ENCODE measurements at places on chromosomes 5 and 9. TPM values are rescaled to one million over a fixed set of nuclear protein-coding genes. Genes with fewer than 3 reads are reported as not detected.
A peak's percentile ranks its signal among the peaks of the same experiment; 100 is the strongest.

Gene OR1Q1
- total RNA-seq: not detected

- H3K36me3 ChIP-seq: no peaks in the 10 kb centered on the region
- H3K27ac ChIP-seq: no peak overlapping the region
- no peaks in the 10 kb centered on the region for H3K27me3 ChIP-seq
These were observed 483.2 kb upstream of the BRINP1 start for GRCh38 chr9:119852390-119852789.

Gene BRINP1
- 12.4 TPM for total RNA-seq

GRCh38 chr5:54492178-54492577 lies 25.4 kb upstream of the SNX18 start:
- no peak overlapping the region for H3K27ac ChIP-seq
- H3K4me3 ChIP-seq: no peak overlapping the region
- H3K4me1 ChIP-seq: no peaks in the 10 kb centered on the region
- no peaks in the 10 kb centered on the region for H3K27me3 ChIP-seq
- no peak for DNase-seq

Gene LCN15
- total RNA-seq: not detected

Gene POLR1E
- 45.8 TPM for total RNA-seq

DNA sequence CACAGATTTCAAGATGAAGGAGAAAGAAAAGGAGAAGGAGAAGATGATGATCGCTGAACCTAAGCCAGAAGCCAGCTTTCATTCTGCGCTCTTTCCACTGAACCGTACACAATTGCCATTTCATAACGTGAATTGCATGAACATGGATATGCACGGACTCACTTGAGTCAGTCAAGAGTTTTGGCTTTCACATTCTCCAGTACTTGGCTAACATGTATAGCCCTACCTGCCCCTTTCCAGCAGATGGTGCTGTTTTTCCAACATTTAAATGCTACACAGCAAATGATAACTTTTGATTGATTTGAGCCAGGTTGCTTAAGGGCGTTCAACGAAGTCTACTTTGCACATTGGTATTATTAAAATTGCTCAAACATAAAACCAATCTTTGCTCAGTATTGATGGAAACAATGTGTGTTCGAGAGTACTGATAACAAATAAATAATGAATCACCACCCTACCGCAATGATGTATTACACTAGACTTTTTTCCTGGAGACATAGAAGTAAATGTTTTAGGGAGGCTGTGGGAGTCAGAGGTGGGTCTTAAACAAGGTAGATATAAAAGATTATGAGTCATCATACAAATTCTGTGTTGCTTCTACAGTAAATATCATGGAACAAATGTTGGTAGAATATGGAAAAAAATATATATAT lies 196.4 kb downstream of the TRPM3 start:
- H3K4me3 ChIP-seq: no peak overlapping the region
- no peaks in the 10 kb centered on the region for H3K27me3 ChIP-seq
- no peaks in the 10 kb centered on the region for H3K4me1 ChIP-seq
- H3K27ac ChIP-seq: no peak overlapping the region
- no peaks in the 10 kb centered on the region for H3K36me3 ChIP-seq

Gene PAPPA
- 0.17 TPM for total RNA-seq

- H3K27ac ChIP-seq: no peak overlapping the region
- DNase-seq: no peak
- H3K4me3 ChIP-seq: no peak overlapping the region
- H3K4me1 ChIP-seq: no peaks in the 10 kb centered on the region
- H3K27me3 ChIP-seq: no peaks in the 10 kb centered on the region
These were observed 122.5 kb upstream of the PANK3 start for GRCh38 chr5:168701641-168702040.

Gene CEL
- total RNA-seq: 4.0 TPM

DNA sequence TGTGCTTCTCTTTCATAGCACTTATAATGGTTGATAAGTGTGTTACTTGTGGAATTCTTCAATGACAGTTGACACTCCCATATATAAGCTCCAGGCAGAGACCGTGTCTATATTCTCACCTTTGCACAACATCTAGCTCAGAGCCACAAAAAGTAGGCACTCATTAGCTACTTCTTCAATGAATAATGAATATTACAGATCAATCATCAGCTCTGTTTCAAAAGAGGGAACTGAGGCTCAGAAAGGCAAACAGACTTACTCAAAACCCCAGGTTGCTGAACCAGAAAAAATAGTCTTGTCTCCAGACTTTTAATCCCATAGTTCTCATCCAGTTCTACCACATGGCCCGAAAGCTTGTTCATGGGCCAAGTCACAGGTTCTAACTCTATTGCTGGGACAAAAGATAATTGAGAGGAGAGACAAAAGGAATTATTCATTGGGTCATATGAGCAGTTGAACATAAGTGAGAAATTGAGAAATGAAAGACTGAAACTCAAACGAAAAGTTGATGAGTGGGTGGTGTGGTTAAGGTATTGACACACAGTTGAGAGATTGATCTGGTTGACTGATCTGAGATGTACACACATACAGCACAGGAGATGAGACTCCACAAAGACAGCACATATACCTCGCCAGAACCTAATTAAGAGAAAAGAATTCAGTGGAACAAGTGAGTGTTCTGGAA lies 381.6 kb downstream of the EFNA5 start:
- H3K4me3 ChIP-seq: no peak overlapping the region
- H3K36me3 ChIP-seq: no peaks in the 10 kb centered on the region
- H3K4me1 ChIP-seq: no peaks in the 10 kb centered on the region
- H3K27ac ChIP-seq: no peak overlapping the region
- no peaks in the 10 kb centered on the region for H3K27me3 ChIP-seq

GRCh38 chr5:172487671-172488070 lies 33.3 kb upstream of the SH3PXD2B start:
- H3K27ac ChIP-seq: no peak overlapping the region
- no peak overlapping the region for H3K4me3 ChIP-seq
- H3K27me3 ChIP-seq: no peaks in the 10 kb centered on the region
- no peaks in the 10 kb centered on the region for H3K4me1 ChIP-seq
- H3K36me3 ChIP-seq: no peaks in the 10 kb centered on the region

DNA sequence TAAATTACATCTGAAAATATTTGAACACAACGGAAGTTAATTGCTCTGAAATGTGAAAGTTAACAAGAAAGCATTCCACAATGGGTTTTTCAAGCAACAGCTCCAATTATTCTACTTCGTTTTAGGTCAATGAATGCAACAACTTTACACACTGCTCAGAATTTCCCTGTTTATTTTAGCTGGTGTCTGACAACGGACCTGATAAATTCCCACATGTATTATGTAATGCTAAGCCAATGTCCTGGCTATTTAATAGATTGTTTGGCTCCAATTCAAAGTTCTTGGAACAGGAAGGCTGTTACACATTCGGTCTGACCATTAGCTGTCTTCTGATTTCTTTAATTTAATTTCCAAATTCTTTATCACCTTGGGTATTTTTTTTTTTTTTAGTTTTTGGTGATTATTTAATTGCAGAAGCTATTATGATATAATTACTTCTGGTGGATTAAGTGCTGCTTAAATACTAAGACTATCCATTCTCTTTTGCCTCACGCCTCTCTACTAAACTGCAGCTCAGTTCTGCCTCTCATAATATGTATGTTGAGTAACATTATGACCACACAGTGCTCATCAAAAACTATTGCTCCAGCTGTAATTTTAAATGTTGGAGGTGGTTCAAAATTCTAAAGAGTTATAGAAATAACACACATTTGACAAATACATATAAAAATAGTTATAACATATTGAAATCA lies 57.9 kb downstream of the MEF2C start:
- no peaks in the 10 kb centered on the region for H3K36me3 ChIP-seq
- no peak overlapping the region for H3K27ac ChIP-seq
- H3K4me1 ChIP-seq: peaks cover 7% of the 10 kb centered on the region
- no peak for DNase-seq
- no peak overlapping the region for H3K4me3 ChIP-seq

Gene AIF1L
- total RNA-seq: 122 TPM

Gene C7
- 0.52 TPM for total RNA-seq

Gene SLC2A6
- 18.7 TPM for total RNA-seq

- H3K4me3 ChIP-seq: no peak overlapping the region
- no peak for DNase-seq
- H3K27me3 ChIP-seq: no peaks in the 10 kb centered on the region
- H3K36me3 ChIP-seq: no peaks in the 10 kb centered on the region
These were observed 53.8 kb downstream of the ARRDC3 start for GRCh38 chr5:91329283-91329682.

DNA sequence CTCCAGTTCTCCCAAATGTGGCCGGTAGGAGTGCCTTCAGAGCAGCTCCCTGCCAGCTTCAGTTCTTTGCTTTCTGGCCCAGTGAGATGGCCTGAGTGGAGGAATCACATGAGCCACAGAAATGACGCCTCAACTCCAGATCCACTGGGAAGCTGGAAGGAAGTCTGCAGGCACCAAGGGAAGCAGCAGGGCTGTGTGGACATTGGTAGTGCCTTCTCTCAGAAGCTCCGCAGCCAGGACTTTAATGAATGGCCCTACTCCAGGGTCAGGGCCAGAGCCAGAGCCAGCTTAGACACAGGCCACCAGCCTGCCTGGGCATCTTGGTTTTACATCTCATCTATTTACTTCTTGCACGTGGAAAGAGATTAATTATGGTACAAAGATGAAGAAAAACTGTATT lies 12.0 kb upstream of the PSMB7 start:
- DNase-seq: no peak
- no peaks in the 10 kb centered on the region for H3K27me3 ChIP-seq
- H3K27ac ChIP-seq: no peak overlapping the region
- no peak overlapping the region for H3K4me3 ChIP-seq
- no peaks in the 10 kb centered on the region for H3K36me3 ChIP-seq
- no peaks in the 10 kb centered on the region for H3K4me1 ChIP-seq

GRCh38 chr5:134430001-134430569 lies 18.4 kb upstream of the CDKN2AIPNL start:
- H3K4me3 ChIP-seq: peak overlapping the region; percentile 70
- DNase-seq: peak; percentile 72
- peaks cover 18% of the 10 kb centered on the region for H3K36me3 ChIP-seq
- peaks cover 4% of the 10 kb centered on the region for H3K4me1 ChIP-seq
- H3K27ac ChIP-seq: no peak overlapping the region

Gene NR6A1
- total RNA-seq: 99.3 TPM

- no peaks in the 10 kb centered on the region for H3K4me1 ChIP-seq
- DNase-seq: no peak
- H3K4me3 ChIP-seq: no peak overlapping the region
- no peak overlapping the region for H3K27ac ChIP-seq
- no peaks in the 10 kb centered on the region for H3K36me3 ChIP-seq
- H3K27me3 ChIP-seq: no peaks in the 10 kb centered on the region
These were observed 575.2 kb downstream of the CCDC171 start for GRCh38 chr9:16128003-16128402.

Gene FGD3
- total RNA-seq: 1.8 TPM

- no peak for DNase-seq
- H3K4me3 ChIP-seq: no peak overlapping the region
- H3K36me3 ChIP-seq: no peaks in the 10 kb centered on the region
- peaks cover 11% of the 10 kb centered on the region for H3K4me1 ChIP-seq
- no peaks in the 10 kb centered on the region for H3K27me3 ChIP-seq
These were observed 394.3 kb downstream of the GADD45G start for GRCh38 chr9:89999176-89999533.

DNA sequence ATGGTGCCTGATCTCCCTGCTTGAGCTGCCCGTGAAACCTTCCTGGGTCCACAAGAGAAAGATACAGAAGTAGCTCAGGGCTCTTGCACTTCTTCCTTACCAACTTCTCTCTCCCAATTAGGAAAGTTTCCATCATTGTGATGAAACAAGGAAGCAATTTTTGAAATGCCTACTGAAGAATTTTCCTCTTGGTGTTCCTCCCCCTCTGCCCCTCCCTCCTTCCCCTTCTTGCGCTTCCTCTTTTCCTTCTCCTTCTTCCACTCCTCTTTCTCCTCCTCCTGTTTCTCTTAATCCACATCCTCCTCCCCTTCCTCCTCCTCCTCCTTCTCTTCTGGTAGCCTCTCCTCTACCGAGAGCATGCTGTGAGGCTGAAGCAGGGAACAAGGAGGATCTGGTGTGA lies 36.3 kb upstream of the OTULINL start:
- no peaks in the 10 kb centered on the region for H3K36me3 ChIP-seq
- no peak for DNase-seq
- H3K4me1 ChIP-seq: no peaks in the 10 kb centered on the region
- H3K27ac ChIP-seq: no peak overlapping the region
- H3K4me3 ChIP-seq: no peak overlapping the region

DNA sequence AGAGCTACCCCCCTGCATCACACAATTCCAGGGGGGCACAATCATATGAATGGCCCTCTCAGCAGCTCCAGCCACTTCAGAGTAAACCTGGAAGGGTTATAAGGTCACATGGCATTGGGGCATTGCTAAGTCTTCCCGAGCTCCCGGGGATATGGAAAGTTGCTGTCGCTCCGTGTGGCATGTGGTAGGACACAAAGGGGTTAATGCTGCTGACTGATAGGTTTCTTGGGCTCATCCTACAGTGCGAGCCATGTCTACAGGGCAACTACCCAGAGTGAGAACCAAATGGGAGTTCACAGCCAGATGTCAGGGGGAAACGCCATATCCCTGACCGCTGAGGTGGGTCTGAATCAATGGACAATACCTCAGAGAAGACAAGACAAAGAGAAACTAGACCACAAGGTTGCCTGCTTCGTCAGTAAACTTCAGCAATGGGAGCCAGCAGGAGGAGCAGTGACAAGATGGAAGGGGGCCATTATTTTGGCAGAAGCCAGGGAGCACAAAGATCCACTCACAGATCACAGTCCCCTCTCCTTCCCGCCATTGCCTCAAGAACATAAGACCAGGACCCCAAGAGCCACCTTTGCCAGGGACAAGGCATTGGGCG lies 52.4 kb upstream of the SHISAL2B start:
- H3K4me1 ChIP-seq: no peaks in the 10 kb centered on the region
- H3K27ac ChIP-seq: no peak overlapping the region
- no peaks in the 10 kb centered on the region for H3K27me3 ChIP-seq

Gene KIF3A
- total RNA-seq: 13.2 TPM

DNA sequence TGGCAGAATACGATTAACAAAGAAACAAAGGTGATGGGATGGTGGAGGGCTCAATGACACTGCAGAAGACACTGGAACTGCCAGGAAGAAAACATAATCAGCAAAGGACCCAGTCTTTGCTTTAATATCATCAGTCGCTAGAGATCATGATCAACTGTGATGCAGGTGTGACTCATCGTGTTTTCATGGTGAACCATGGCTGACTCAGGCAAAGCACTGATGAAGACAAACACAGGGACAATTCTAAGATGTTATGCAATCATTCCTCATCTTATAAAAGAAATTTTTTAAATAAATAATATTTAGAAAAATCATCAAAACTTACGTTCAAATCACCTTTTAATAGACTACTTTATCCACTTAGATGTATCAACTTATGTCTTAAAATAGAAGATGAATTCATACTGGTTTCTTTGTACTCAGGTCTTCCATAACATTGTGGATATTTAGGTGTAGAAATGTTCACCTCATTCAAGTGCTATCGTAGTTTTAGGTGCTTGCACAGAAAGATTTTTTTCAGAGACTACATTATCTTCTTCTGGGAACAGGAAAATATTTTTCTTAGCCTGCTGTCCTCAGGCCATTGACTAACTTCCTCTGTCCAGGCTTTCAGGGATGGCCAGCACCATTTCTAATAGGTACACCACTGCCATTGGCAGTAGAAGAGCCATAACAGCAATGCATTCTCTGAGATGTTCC lies 673.4 kb upstream of the MEF2C start:
- no peaks in the 10 kb centered on the region for H3K27me3 ChIP-seq
- no peaks in the 10 kb centered on the region for H3K4me1 ChIP-seq
- DNase-seq: no peak
- no peak overlapping the region for H3K27ac ChIP-seq
- H3K4me3 ChIP-seq: no peak overlapping the region

- H3K4me1 ChIP-seq: no peaks in the 10 kb centered on the region
- H3K27ac ChIP-seq: no peak overlapping the region
- no peak for DNase-seq
- no peak overlapping the region for H3K4me3 ChIP-seq
- H3K27me3 ChIP-seq: no peaks in the 10 kb centered on the region
These were observed 121.5 kb downstream of the MVB12B start for GRCh38 chr9:126448136-126448535.

All from H9 (cell line).